ENCODE measurements at places on chromosomes 3 and 15.

- DNase-seq: no peak
Observed at GRCh38 chr3:38165722-38166387, 518 bp downstream of the OXSR1 start.

DNA sequence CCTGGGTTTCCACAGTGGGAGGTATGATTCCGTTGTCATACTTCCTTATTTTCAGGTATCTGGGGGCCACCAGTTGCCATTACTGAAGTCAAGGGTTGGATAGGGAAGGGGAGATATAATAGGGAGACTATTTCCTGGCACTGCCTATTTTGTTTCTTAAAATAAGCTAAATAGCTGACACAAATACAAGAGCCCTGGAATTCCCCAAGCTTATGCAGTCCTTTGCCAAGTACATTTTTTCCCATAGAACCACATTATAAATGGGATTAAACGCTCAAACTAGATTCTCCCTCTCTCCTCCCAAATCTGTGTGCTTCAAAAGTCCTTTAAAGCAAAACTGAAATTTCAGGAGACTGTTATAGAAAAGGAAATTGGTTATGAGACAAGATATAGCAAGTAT is 68.7 kb downstream of the AP4E1 start:
- DNase-seq: no peak

GRCh38 chr3:11583638-11584046 is 60.1 kb downstream of the VGLL4 start:
- DNase-seq: no peak

DNA sequence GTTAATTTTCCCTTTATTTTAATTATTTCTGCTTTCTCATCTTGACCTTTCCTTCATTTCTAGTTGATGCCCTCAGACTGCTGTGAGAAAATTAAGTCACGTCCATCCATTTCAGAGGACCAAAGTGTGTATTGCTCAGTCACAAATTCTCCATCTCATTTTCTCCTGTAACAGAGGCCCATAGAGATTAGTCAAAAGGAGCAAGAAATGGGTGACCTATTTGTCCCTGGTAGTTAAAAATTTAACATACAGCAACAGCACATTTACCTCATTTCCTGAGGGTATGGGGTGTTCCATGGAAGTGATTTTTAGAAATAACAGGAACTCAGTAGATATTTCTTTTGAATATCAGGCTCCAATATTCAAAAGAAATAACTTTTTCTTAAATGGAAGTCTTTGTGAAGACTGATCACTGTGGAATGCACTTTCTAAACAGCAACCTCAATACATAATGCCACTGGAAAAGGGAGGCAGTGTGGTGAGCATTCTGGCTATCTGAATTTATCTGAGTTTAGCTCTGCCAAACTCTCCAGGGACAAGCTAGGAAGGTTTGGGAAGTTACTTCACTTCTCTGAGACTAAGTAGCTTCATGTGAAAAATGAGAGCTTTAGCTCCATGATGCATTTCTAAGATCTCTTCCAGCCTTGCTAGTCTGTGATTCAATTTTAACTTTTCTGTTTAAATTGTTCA is 808.2 kb downstream of the SQOR start:
- no peak for DNase-seq

DNA sequence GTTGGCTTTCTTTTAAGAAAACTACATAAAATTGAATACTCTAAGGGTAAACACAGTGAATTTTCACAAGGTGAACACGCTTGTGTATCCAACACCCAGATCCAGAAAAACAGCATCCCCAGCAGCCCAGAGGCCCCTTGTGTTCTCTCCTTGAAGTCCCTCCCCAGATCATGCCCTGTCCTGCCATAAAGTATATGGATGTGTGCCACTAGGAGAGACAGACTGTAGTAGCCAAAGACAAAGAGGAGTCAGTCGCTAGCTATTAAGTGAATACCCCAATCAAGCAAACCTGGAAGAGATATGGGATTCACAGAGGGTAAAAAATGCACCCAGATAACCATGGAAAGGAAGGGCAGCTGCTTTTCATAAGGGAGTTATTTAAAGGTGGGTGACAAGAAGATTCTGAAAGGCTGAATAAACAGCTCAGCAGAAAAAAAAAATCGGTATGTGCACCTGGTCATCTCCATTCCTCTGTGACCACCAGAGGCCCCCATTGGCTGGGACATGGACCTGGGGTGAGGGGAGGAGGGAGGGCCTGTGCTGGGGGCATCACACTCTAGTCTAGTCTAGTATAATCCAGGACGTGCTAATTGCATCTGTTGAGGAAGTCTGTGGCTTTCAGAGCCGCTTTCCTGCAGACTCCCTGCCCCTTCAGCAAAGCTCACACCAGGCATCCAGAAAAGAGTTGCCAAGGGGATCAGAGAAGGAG is 167.3 kb upstream of the NDN start:
- no peak for DNase-seq

GRCh38 chr15:43329217-43329959 is 985 bp downstream of the LCMT2 start:
- no peak for DNase-seq

- peak; percentile 78 for DNase-seq
Observed at GRCh38 chr3:30188713-30189112, 417.7 kb upstream of the TGFBR2 start.

DNA sequence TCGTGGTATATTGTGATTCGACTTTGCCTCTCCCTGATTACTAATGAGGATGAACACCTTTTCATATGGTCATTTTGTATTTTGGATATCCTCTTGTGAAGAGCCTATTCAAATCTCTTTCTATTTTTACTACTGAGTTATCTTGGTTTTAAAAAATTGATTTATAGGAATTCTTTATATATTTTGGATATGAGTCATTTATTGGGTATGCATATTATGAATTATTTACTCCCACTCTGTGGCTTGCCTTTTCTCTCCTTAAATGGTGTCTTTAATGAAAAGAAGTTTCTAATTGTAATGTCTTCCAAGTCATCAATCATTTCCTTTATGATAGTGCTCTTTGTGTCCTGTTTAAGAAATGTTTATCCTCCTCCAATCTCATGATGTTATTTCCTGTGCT is 191.5 kb upstream of the DPH6 start:
- no peak for DNase-seq

DNA sequence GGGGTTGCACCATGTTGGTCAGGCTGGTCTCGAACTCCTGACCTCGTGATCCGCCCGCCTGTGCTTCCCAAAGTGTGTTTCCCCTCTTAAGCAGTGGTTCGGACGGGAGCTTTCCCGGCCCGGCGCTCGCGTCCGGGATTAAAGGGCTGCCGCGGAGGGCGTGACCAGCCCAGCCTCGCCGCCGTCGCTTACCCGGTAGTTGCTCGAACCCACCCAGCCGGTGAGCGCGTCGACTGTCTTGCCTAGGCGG is 513 bp downstream of the CLASP2 start:
- DNase-seq: no peak

- no peak for DNase-seq
Observed at GRCh38 chr3:9142362-9142761, 107.1 kb downstream of the SRGAP3 start.

GRCh38 chr3:17505856-17506255 is 236.6 kb downstream of the TBC1D5 start:
- no peak for DNase-seq

- DNase-seq: no peak
Observed at GRCh38 chr3:29099296-29099695, 181.6 kb upstream of the RBMS3 start.

DNA sequence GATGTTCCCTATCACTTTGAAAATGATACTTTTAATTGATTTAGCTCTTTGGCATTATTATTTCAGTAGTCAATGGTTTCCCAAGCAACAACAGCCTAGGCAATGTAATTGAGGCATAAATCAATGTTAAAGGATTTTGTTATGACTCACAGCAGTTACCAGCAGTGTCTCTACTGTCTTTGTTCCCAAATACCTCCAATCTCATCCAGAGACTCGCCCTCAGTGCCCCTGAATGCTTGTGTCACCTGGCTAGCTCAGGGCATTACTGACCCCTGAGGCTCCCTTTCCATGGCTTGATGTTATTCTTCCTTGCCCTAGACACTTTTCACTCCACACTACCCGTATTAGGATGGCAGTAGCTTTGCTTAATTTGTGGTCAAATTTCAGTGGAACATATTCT is 227.2 kb downstream of the SQOR start:
- no peak for DNase-seq

- DNase-seq: no peak
Observed at GRCh38 chr3:153835540-153835939, 285.6 kb upstream of the ARHGEF26 start.

- DNase-seq: no peak
Observed at GRCh38 chr3:145272684-145273083, 888.3 kb downstream of the PLOD2 start.

DNA sequence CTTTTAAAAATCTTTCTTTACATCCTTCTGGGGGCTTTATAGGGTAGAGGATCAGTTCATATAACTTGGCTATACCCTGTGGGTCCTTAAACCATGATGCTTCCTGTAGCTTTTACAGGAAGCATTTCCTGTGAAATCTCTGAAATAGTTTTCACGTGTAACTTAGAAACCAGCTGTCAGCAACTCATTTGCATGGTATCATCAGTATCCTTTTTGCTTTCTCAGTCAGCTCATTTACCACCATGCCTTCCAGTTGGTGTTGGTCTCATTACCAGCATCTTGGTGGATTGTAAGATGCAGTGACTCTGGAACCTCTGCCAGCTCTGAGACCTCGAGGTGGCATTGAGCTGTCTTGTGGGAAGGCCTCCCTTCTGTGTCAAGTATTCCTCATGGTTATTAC is 96.7 kb upstream of the MYZAP start:
- DNase-seq: no peak

DNA sequence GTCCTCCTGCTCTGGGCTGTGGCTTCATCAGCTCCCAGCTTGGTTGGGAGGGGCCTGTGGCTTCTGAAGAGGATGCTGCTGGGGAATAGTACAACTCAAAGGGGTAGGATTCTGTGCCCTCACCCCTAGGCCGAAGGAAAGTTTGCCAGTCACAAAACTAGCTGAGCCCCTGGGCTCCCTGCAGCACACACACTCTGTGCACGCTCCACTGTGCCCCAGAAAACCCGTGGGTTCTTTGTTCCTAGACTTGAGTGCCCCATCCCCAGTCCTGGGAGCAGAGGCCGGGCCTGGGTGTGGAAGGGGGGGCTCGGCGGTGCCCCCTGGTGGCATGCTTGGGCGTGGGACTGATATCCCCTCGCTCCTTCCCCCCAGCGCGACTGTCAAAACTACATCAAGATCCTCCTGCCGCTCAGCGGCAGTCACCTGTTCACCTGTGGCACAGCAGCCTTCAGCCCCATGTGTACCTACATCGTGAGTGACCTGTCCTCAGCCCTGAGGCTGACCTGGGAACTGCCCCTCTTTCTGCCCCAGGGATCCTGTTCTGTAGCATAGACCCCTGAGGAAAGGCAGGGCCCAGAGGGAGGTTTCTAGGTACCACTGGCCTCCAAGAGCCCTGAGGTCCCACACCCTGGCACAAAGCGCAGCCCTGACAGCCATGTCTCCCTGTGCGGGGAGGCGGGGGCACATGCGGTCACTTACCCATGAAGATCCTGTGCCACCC is 14.2 kb downstream of the CIB1 start:
- peak; percentile 10 for DNase-seq

- DNase-seq: no peak
Observed at GRCh38 chr15:79185199-79185598, 94.6 kb upstream of the RASGRF1 start.

DNA sequence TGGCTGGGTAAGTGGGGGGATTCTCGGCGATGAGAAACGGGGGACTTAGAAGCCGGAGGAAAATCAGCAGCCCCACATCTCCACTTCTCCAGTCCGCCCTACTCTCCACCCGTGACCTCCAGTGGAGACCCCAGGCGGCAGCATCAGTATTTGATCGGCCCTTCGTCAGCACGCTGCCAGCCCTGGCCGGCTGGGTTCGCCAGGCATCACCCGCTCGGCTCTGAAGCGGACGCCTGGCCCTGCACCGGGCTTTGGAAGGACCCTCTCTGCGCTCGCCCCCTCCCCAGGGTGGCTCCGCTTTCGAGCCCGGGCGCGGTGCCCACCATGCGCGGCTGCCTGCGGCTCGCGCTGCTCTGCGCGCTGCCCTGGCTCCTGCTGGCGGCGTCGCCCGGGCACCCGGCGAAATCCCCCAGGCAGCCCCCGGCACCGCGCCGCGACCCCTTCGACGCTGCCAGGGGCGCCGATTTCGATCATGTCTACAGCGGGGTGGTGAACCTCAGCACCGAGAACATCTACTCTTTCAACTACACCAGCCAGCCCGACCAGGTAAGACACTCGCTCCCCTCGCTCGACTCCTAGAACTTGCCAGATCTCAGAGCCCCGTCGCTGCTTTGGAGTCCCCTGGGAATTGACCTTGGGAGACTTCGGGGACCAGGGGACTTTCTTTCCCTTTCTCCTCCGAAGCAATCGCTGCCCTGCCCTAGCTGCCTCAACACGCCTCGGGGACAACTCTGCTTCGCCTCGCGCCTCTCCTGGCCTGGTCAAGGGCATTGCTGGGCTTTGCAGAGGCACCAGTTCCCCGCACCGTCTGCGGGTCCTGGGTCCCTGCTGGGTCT is 561 bp downstream of the SIDT1 start:
- DNase-seq: no peak

GRCh38 chr3:70974747-70975146 is 608.8 kb downstream of the FOXP1 start:
- no peak for DNase-seq

DNA sequence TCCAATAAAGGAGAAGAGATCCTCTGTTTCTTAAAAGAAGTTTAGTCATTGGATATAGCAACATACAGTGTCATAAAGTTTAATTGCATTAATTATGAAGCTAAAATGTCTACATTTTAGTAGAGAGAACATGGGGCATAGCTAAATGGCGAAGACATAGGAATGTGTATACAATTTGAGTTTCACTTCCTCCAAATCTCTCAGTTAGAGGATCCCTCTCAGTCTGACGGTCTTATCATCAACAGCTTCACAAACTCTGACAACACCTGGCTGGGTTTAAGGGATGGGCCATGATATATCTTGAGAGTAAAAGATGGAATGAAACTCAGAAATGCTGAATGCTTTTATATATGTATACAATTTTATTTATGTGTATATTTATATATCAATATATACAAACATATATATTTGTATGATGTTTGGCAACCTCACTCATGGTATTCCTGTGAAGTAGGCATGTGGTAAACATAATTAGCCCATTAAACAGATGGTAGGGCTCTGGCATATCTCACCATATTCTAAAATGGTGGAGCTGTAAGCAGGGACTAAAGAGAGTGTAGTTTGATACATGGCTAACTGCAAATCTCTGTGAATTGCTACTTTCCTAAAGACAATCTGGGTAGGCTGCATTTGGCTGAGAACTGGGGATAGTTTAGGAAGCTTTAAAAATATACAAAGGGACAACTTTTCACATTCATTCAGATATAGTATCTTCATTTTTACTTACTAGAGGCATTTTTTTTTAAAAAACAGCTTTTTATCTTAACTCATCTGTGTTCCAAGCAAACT is 111.6 kb downstream of the TIGIT start:
- DNase-seq: no peak

GRCh38 chr15:89111961-89112340 is 23.7 kb downstream of the ABHD2 start:
- no peak for DNase-seq

- no peak for DNase-seq
Observed at GRCh38 chr3:51382947-51383578, 2.0 kb upstream of the MANF start.

- DNase-seq: no peak
Observed at GRCh38 chr15:94286583-94286982, 55.2 kb downstream of the MCTP2 start.

GRCh38 chr15:70195171-70195570 is 97.5 kb upstream of the TLE3 start:
- DNase-seq: no peak

- peak; percentile 53 for DNase-seq
Observed at GRCh38 chr15:89114990-89115389, 26.7 kb downstream of the ABHD2 start.

Measured in NCI-H1694 (cell line).